AG04450 (cell line): ENCODE measurements at places on chromosomes 16 and 17.

GRCh38 chr17:81902023-81902652 is at the start of gene NPB:
TSS of gene NPB (plus strand) at chr17:81902238. CDS start at chr17:81902278, 40 bp downstream.
- DNase-seq, result no peak

- peak; percentile 15 for DNase-seq
Observed at GRCh38 chr17:64385187-64386083, 5.2 kb downstream of the PECAM1 start.

- no peak for DNase-seq
Observed at GRCh38 chr16:70575376-70575775, 51.8 kb downstream of the SF3B3 start.

DNA sequence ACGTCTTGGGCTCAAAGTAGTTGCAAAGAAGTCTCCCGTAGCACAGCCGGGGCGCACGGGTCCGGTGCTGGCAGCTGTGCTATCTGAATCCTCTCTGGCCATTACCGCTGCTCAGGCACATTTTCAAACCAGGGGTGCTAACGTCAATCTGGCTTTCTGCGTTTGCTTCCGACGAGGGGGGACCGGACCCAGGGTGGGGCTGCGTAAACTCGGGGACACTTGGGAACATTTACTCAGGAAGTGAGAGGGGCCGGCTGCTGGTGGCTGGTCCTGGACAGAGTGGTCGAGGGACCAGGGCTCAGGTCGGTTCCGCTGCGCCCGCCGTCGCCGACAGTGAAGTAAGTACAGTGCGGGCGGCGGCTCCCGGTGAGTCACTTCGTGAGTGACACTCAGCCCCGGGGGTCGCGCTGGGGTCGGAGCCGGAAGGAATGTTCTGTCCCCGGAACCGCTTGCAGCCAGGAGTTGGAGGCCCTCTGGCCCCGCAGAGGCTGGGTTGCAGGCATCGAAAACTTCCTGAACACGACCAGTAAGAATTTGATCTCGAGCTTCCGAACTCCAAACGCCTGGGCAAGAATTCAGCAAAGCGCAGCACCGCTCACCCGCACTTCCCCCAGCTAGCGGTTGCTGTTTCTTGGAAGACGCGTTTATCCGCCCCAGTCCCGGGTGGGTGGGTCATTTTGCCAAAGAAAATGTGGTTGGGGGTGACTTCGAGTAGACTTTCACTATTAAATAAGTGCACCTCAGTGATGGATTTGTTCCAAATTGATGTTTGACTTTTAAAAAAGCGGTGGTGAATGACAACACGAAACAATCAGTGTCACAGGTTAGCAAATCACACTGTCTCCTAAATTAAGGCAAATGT is 1.4 kb upstream of the HS3ST3B1 start:
- no peak for DNase-seq

DNA sequence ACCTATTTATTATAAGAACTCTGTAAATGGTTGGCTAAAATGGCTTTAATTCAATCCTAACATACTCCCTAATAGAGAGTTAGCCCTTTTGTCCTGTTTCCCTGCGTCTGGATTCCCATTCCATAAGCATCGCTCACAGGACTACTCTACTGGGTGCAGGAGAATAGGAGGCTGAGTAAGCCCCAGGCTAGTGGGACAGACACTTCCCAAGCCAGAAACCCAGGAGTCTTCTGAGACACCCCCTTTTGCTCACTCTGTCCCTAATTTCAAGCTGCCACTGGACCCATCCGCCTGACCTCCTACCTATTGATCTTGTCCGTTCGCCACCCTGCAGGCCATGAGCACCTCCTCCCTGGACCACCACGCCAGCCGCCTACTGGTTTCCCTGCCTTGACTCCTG is 16.7 kb upstream of the TOB1 start:
- DNase-seq, result no peak

DNA sequence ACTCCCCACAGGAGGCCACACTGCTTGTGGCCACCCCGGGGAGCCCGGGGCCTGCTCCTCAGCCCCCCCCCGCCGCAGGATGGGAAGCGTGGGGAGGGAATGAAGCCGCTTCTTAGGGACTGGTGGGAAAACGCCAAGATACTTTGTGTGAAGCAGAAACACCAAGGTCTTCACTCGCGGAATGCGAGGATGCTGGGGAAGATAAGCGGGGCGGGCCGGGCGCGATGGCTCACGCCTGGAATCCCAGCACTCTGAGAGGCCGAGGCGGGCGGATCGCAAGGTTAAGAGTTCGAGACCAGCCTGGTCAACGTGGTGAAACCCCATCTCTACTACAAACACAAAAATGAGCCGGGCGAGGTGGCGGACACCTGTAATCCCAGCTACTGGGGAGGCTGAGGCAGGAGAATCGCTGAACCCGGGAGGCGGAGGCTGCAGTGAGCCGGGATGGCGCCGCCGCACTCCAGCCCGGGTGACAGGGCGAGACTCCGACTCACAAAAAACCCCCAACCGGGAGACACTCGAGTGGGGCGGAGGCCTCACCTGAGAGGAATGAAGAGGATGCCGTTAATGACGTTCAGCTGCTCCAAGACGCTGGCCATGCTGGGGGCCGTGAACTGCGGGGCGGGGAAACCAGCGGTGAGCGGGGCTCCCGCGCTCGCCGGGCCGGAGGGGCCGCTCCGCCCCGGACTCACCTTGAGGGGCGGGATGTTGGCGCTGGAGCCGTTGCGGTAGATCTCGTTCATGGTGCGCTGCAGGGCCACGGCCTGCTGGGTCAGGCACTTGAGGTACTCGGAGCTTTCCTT is 20.3 kb downstream of the CLUH start:
- no peak for DNase-seq

GRCh38 chr16:23836078-23836403 is 258 bp downstream of the PRKCB start:
- DNase-seq, result no peak

DNA sequence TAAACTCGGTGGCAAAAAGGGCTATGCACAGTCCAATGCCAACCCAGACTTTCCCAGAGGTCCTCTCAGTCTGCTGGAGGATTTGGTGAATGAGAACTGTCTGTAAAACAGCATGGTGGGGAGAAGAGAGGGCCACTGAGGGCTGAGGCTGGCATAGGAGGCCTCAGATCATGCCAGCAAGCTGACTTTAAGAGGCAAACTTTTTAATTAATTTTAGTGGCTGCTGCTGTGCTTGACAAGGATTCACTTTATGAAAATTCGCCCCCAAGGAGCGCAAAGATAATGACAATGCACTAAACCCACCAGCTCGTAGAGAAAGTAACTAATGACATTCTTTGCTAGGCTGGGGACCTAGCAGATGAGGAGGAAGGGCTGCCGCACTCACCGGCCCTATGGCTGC is 15.0 kb downstream of the ABCC12 start:
- DNase-seq, result no peak

DNA sequence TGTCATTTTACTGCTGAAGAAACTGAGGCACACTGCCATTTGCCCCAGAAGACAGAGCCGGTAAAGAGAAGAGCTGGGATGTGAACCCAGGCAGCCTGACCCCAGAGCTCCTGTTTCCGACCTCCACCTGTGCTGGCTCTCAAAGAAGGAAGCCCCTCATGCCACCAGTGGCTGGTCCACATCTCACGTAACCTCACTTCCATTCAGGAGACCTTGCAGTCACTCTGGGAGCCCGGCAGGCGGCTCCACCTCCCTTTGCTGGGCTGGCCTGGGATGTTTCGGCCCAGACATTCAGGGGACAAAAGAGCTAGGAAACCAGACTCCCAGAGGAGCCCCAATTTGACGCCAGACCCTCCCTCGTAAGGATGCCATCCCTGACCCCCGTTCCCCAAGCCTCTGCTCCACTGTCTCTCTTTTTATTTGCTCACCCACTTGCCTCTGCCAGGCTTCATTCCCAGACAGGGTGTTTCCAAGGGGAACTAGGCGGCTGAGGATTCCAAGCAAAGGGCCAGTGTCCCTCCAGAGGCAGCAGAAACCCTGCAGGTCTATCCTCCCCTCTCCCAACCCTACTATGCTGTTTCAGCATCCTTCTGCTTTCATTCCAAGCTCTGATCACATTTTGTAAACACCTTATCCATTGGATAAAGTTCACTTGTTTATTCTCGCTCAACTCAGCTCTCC is 2.8 kb downstream of the TAF1C start:
- DNase-seq, result no peak

DNA sequence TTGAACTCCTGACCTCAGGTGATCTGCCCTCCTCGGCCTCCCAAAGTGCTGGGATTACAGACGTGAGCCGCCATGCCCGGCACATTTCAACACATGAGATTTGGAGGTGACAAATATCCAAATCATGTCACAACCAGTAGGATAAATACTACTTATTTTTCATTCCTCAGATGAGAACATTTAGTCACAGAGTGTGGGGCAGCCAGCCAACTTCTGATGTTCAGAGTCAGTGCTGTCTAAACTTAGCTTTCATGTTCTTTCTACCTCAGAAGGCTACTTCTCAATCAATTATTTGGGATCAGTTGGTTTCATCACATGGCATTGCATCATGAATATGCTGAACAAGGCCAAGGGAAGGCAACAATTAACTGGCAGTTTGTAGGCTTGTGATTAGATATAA is 134.5 kb downstream of the CDH13 start:
- DNase-seq, result peak; percentile 16

- no peak for DNase-seq
Observed at GRCh38 chr17:4582691-4583090, 1.6 kb upstream of the SMTNL2 start.

- DNase-seq, result no peak
Observed at GRCh38 chr16:46899443-46900143, 15.4 kb downstream of the GPT2 start.

GRCh38 chr17:71488851-71489250 is 632.0 kb upstream of the SOX9 start:
- no peak for DNase-seq

- DNase-seq, result no peak
Observed at GRCh38 chr16:9567666-9568065, 476.2 kb downstream of the HAPSTR1 start.
